ENCODE measurements at places on chromosomes 5 and 9. TPM values are rescaled to one million over a fixed set of nuclear protein-coding genes. Genes with fewer than 3 reads are reported as not detected.

The GABRB2 gene
- total RNA-seq: 0.17 TPM

- peak; percentile 6 for DNase-seq
Observed at GRCh38 chr9:114308361-114308950, 14.4 kb upstream of the ORM1 start.

- DNase-seq: no peak
Observed at GRCh38 chr5:173012882-173013281, 29.3 kb downstream of the ATP6V0E1 start.

DNA sequence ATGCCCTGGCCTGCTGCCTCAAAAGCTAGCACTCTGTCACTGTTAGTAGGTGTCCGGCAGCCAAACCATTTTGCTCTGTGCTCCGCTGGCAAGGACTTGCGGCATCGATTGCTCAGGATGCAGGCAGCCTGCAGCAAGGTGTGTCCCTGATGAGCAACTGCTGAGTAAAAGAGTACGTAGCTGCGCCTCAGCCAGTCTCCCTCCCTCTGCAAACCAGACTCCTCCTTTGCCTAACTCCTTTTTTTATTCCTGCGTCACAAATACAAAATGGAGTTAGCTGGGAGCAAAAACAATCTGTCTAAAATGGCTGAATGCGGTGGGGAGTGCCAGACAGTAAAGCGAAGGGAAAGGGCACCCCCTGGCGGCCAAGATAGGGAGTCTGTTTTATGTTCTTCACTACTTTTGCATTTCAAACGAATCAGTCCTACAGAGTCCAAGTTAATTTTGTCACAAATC, 61.1 kb downstream of the DIAPH1 start:
- DNase-seq: peak; percentile 66

DNA sequence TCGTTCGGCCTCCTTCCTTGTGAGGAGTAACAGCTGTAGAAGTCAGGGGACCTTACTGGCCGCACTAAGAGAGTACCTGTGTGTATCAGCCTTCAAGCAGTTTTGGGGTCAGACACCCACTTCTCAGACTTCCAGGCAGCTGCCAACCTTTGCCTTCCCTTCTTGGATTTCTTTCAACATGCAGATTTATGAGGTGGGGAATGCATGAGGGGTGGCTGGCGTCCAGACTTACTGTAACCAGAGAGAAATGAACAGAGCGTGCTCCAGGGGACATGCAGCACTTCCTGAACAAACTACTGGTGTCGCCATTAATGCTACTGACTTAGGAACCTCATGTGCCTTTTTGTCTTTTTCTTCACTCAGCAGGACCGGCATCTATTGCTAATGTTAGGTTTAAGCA, 46.7 kb downstream of the INSYN2B start:
- no peak for DNase-seq
